ENCODE measurements at places on chromosomes 5 and 9.

DNA sequence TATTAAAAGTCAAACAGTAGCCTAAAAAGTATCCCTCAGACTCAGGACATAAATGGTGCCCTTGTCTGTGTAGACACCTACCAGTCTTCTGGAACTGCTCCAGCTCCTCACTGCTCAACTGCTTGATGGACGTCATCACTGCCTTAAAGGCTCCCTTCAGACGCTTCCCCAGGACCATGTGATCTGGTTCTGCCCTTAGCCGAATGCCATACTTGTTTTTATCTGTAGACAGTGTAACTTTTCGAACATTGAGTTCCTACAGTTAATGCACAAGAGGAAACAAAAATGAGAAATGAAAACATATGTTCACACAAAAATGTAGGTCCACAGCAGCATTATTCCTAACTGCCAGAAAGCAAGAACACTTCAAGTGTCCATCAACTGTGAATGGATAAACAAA lies 46.2 kb downstream of the IARS1 start:
- no peak for DNase-seq

DNA sequence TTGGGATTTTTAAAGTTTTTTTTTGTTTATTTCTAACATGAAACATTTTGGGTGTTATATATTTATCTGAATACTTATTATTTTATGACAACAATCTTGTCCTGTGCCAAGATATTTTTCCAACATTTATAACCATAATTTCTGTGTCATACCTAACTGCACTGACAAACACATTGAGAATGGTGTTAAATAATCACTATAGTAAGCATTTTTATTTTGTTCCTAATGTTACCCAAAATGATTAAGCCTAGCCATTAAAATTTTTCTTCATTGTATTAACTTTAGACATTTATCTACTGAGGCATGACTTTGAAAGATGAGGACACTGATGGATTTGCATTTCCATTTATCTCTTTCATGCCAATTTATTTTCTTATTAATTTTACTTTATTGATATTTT lies 91.6 kb upstream of the STK32A start:
- DNase-seq: no peak

- DNase-seq: no peak
These were observed 51.2 kb upstream of the SNAPC3 start for GRCh38 chr9:15371448-15371845.

- no peak for DNase-seq
These were observed 15.6 kb upstream of the CD74 start for GRCh38 chr5:150428106-150428876.

- DNase-seq: no peak
These were observed 457.9 kb upstream of the PTGER4 start for GRCh38 chr5:40221796-40222195.

GRCh38 chr9:125397736-125398135 lies 136.1 kb downstream of the GAPVD1 start:
- DNase-seq: no peak

GRCh38 chr5:138177941-138178515 lies 402 bp downstream of the BRD8 start:
- DNase-seq: no peak

- DNase-seq: no peak
These were observed 474.8 kb downstream of the SEMA5A start for GRCh38 chr5:9071074-9071473.

All from activated naive CD4-positive, alpha-beta T cell (primary cell).